Stimulated activated CD4-positive, alpha-beta T cell treated with anti-CD3 and anti-CD28 coated beads, Interleukin-1b, Interleukin-23, amount 100 ng/mL, for 24 hours (primary cell): ENCODE measurements at places on chromosomes 3 and 15.

DNA sequence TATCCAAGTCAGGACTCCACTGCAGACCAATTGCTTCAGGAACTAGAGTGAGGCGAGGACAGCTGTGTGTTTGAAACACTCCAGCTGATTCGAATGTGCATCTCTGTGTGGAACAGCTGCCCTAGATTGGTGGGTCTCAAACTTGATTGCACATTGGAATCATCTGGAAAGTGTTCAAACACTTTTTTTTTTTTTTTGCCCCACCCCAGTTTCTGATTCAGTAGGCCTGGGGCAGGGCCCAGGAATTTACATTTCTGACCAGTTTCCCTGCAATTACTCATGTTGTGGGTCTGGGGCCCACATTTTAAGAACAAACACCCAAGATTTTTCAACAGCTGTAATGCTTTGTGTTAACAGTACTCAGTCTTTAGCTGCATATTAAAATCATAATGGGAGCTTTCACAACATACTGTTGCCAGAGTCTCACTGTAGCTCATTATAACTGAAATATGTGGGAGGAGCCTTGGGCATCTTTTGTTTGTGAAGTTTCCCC, 156.6 kb downstream of the NR1D2 start:
- no peak for DNase-seq

- no peak for DNase-seq
These were observed 55.1 kb upstream of the AGTR1 start for GRCh38 chr3:148642616-148643015.

DNA sequence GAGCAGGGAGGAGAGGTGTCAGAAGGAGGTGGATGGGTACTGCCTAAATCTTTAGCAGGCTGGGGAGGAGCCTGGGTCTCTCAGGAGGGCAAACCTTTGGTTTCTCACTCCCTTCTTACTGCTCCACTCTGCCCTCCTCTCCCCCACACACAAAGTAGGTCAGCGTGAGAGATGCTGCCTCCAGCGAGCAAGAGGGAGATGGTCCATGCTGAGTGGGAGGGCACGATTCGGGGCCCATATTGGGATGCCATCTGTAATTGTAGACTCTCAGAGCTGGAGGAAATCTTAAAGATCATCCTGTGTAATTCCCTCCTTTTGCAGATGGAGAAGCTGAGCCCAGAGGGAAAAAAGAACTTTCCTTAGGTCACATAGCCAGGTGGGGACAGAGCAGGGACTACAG, 34.2 kb upstream of the SYN2 start:
- DNase-seq = no peak

GRCh38 chr3:31254483-31254882, 278.2 kb upstream of the STT3B start:
- no peak for DNase-seq

GRCh38 chr3:121362035-121362734, 183.6 kb downstream of the POLQ start:
- no peak for DNase-seq

DNA sequence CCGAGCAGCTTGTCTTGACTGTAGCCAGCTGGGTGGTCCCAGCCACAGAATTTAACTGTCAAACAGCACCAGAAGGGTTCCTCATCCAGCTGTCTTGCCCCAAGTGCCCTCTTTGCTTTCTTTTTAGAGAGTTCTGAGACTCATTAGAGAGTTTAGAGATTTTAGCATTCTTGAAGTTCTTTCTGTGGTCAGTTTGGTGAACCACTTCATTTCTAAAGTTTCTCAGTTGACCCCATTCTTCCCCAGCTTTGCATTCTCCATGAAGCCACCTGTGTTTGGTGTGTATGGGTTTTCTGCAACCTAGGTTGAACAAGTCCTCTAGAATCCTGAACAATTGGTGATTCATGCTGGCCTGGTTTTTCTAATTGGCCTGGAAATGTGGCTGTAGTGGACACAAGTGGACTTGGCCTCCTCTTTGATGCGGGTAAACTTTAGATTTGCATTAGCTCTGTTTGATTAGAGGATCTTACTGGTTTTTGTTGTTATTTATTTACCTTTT, 33.7 kb downstream of the FLNB start:
- DNase-seq = no peak

GRCh38 chr15:42220216-42220615, 12.1 kb upstream of the VPS39 start:
- DNase-seq = no peak

GRCh38 chr15:101185770-101186169, 66.1 kb downstream of the CHSY1 start:
- no peak for DNase-seq

GRCh38 chr3:179526482-179526881, 36.2 kb upstream of the ACTL6A start:
- DNase-seq = no peak

GRCh38 chr15:89400782-89401545, 66.3 kb upstream of the POLG start:
- no peak for DNase-seq
